ENCODE measurements at places on chromosomes 16 and 17.

GRCh38 chr16:16778332-16778731 lies 399.4 kb downstream of the NPIPA7 start:
- H3K36me3 ChIP-seq: no peaks in the 10 kb centered on the region
- DNase-seq: no peak
- no peak overlapping the region for H3K27ac ChIP-seq
- no peak overlapping the region for H3K4me3 ChIP-seq
- H3K27me3 ChIP-seq: no peaks in the 10 kb centered on the region
- no peaks in the 10 kb centered on the region for H3K4me1 ChIP-seq

GRCh38 chr16:86287664-86288201 lies 222.6 kb upstream of the FOXF1 start:
- DNase-seq: no peak
- H3K4me3 ChIP-seq: no peak overlapping the region
- peaks cover 98% of the 10 kb centered on the region for H3K27me3 ChIP-seq
- H3K27ac ChIP-seq: no peak overlapping the region
- no peaks in the 10 kb centered on the region for H3K36me3 ChIP-seq

- DNase-seq: no peak
- H3K27me3 ChIP-seq: no peaks in the 10 kb centered on the region
- H3K4me1 ChIP-seq: peaks cover 6% of the 10 kb centered on the region
- no peak overlapping the region for H3K4me3 ChIP-seq
- H3K36me3 ChIP-seq: no peaks in the 10 kb centered on the region
Measured at GRCh38 chr16:88684569-88685155, 1.6 kb downstream of the SNAI3 start.

GRCh38 chr16:35795361-35796029 lies 2336.1 kb downstream of the TP53TG3F start:
- no peak overlapping the region for H3K27ac ChIP-seq
- H3K4me1 ChIP-seq: no peaks in the 10 kb centered on the region
- H3K36me3 ChIP-seq: no peaks in the 10 kb centered on the region
- DNase-seq: no peak
- no peak overlapping the region for H3K4me3 ChIP-seq
- no peaks in the 10 kb centered on the region for H3K27me3 ChIP-seq

GRCh38 chr16:26963109-26963508 lies 103.6 kb upstream of the C16orf82 start:
- H3K4me3 ChIP-seq: no peak overlapping the region
- H3K4me1 ChIP-seq: no peaks in the 10 kb centered on the region
- no peak overlapping the region for H3K27ac ChIP-seq

DNA sequence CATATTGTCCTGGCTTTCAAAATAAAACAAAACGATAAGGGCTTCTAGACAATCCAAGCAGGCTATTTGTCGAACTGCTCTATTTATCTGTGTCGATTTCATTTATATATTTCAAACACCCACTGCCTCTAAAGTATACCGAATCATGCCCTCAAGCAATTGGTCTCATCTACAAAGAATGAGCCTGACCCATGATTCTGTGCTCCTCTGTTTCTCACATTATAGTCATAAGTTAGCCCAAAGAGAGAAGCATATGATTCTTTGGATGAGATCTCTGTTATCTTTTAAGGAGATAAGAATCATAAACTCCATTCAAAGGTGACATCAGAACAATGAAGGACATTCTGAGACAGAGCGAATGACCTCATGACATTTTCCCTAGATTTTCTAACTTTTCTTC lies 191.1 kb downstream of the MAP2K6 start:
- H3K27ac ChIP-seq: no peak overlapping the region
- peaks cover 12% of the 10 kb centered on the region for H3K4me1 ChIP-seq
- H3K27me3 ChIP-seq: no peaks in the 10 kb centered on the region
- H3K36me3 ChIP-seq: no peaks in the 10 kb centered on the region
- DNase-seq: no peak

- no peak overlapping the region for H3K27ac ChIP-seq
- H3K27me3 ChIP-seq: no peaks in the 10 kb centered on the region
- no peaks in the 10 kb centered on the region for H3K36me3 ChIP-seq
- H3K4me1 ChIP-seq: no peaks in the 10 kb centered on the region
- no peak overlapping the region for H3K4me3 ChIP-seq
Measured at GRCh38 chr16:78493573-78493972, 394.1 kb downstream of the WWOX start.

GRCh38 chr17:335691-336090 lies 16.9 kb downstream of the RPH3AL start:
- H3K36me3 ChIP-seq: no peaks in the 10 kb centered on the region
- peak; percentile 49 for DNase-seq
- no peak overlapping the region for H3K4me3 ChIP-seq
- no peak overlapping the region for H3K27ac ChIP-seq
- peaks cover 16% of the 10 kb centered on the region for H3K4me1 ChIP-seq

- no peaks in the 10 kb centered on the region for H3K27me3 ChIP-seq
- H3K36me3 ChIP-seq: no peaks in the 10 kb centered on the region
- H3K27ac ChIP-seq: no peak overlapping the region
- H3K4me1 ChIP-seq: no peaks in the 10 kb centered on the region
Measured at GRCh38 chr17:21357696-21358656, 18.2 kb upstream of the KCNJ12 start.

GRCh38 chr16:90083139-90083538 lies 6.0 kb upstream of the PRDM7 start:
- no peak overlapping the region for H3K4me3 ChIP-seq
- no peak for DNase-seq
- peaks cover 10% of the 10 kb centered on the region for H3K4me1 ChIP-seq
- no peak overlapping the region for H3K27ac ChIP-seq
- H3K36me3 ChIP-seq: no peaks in the 10 kb centered on the region

GRCh38 chr16:68850481-68850880 lies 7.2 kb downstream of the TANGO6 start:
- no peaks in the 10 kb centered on the region for H3K27me3 ChIP-seq
- H3K36me3 ChIP-seq: no peaks in the 10 kb centered on the region
- no peak overlapping the region for H3K27ac ChIP-seq
- no peak overlapping the region for H3K4me3 ChIP-seq

All from A673 (cell line).